Fibroblast of skin of right quadriceps (primary cell): ENCODE measurements at places on chromosomes 3 and 15.

- DNase-seq, result no peak
Observed at GRCh38 chr3:17090280-17090983, 205.7 kb downstream of the PLCL2 start.

DNA sequence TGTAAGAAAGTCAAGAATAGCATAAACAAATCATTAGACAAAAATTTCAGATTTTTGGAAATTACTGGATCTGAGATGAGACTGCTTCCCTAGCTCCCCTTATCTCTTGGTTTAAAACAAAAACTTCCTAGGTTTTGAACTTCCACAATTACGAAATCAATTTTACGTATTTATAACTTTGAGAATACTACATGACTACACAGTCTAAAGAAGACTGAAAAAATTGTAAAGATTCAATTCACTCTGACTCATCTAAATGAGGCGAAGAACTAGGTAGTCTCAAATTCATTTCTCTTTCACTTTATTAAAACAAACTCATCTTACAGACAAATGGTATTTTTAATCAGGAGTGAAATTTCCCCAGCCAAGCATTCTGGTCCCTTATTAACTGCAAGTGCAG lies 10.3 kb downstream of the CCDC54 start:
- DNase-seq, result no peak

GRCh38 chr3:100205171-100205570 lies 55.6 kb upstream of the TBC1D23 start:
- peak; percentile 32 for DNase-seq

- DNase-seq, result peak; percentile 20
Observed at GRCh38 chr3:65436580-65436979, 602.1 kb downstream of the MAGI1 start.

DNA sequence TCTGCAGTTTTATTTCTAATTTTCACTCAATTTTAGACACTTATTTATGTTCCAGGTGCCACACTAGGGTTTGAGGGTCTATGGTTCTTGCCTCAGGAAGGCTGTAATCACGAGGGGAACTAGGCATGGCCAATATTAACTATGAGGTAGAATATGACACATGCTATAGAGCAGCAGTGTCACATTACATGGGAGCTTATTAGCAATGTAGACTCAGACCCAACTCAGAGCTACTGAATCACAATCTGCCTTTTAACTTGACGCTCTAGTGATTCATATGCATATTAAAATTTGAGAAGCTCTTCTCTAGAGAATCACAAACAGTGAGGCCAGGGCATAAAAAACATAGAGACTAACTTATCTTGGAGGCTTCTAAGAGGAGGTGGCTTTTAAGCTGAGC lies 32.8 kb upstream of the MRPL3 start:
- DNase-seq, result peak; percentile 75

GRCh38 chr3:11632966-11633365 lies 10.7 kb downstream of the VGLL4 start:
- no peak for DNase-seq
